Activated CD4-positive, alpha-beta T cell treated with anti-CD3 and anti-CD28 coated beads for 24 hours (primary cell): ENCODE measurements at places on chromosomes 12 and 14.

DNA sequence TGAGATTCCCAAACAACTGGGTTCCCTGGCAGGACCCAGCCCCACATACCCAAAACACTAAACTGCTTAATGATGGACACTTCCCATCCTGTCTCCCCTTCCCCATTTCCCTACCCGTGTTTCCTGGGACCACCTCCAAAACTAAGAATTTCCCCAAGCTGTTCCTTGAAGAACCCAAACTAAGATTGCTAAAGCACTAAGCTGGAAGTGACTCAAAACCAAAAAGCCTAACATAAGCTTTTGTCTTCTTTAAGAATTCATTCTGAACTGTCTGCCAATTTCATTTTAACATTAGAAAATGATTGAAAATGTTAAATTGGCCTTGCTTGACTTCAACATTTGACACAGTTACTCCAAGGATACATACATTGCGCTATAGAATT, 29.5 kb upstream of the STAB2 start:
- DNase-seq, result no peak

- no peak for DNase-seq
Observed at GRCh38 chr14:79465651-79466050, 745.7 kb downstream of the DIO2 start.

DNA sequence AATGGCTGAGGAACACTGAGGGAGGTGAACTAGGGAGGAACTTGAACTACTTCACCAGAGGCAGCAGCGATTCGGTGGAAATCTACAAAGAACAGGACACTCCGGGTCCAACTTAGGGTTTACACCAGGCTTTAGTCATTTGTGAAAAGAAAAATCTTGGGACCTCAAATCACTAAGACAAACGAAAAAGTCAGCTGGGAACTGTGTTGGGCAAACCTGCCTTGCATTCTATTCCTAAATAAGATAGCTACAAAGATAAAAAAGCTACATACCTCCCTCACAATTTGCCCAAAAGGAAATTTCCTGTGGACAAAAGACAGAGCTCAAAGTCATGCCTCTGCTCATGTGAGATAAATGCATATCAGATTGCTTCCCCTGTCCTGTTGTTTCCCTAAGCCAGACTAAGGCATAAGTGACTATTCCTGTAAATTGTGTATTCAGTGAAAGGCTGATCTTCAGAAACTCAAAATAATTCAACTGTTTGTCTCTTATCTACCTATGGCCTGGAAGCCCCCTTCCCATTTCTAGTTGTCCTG, 106.6 kb downstream of the APAF1 start:
- no peak for DNase-seq

GRCh38 chr12:108602209-108602705, 4.4 kb upstream of the TMEM119 start:
- no peak for DNase-seq

GRCh38 chr12:51493281-51493680, 68.7 kb downstream of the SLC4A8 start:
- DNase-seq, result no peak

DNA sequence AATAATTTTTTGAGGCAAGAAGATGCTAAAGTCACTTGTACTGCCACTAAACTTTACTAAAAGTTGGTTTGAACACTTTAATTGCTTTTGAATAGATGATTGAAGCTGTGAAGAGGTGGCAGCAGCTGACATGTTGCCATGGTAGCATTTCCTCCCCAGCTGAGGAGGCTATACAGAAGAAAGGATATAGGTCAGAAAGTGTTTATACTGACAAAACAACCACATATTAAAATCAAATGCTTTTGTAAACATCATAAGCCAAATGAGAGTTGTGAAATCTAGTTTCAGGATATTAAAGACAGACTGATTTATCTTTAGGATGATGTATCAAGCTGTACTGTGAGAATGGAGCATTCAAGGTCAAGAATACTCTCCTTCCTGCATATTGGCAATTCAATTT, 41.7 kb downstream of the TSPAN19 start:
- no peak for DNase-seq

GRCh38 chr12:108162207-108162606, 33.1 kb downstream of the WSCD2 start:
- no peak for DNase-seq

GRCh38 chr14:67963960-67964812, 144.6 kb downstream of the RAD51B start:
- no peak for DNase-seq

GRCh38 chr14:61119006-61119405, 138.0 kb downstream of the SLC38A6 start:
- DNase-seq, result no peak

DNA sequence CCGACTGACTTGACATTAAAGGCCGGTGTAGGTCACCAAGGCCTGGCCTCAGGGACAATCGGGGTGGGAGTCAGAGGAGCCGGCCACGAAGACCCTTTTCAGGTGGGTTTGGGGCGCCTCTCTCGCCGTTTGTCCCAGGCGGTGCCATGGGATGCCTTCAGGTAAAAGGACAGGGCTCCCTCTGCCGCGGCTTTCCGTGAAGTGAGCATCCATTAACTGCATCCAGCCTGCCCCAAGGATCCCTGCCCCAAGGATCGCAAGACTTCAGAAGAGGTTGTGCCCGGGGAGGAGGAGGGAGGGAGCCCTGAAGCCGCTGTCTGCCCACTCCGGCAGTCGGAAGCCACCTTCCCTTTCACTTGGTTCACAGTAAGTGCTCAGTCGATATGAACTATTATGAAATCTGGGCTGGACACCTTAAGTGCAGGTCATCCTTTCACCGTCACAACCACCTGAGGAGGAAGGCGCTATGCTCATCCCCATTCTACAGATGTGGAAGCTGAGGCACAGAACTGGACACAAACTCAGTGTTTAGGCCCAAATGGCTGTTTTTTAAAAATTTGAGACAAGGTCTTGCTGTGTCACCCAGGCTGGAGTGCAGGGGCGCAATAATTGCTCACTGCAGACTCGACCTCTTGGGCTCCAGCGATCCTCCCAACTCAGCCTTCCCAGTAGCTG, 964 bp downstream of the SDS start:
- DNase-seq, result no peak

GRCh38 chr12:4277857-4278256, 4.3 kb downstream of the CCND2 start:
- DNase-seq, result no peak

DNA sequence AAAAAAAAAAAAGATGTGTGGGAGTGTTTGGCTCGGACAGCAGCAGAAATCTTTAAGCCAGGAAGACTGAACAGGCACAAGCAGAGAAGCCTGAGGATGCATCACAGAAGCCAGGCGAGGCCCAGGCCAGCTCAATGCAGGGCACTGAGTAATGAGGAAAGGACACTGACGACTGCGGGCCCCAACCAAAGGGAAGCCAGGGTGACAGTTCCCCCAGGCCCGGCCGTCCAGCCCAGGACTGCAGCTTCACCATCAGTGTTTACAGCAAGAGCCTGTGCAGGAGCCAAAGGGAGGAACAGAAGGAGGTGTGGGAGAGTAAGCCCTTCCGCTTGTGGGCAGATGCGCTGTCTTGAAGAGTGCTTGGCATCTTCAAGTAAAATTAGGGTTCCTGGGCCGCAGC, 205.3 kb upstream of the SFSWAP start:
- no peak for DNase-seq

DNA sequence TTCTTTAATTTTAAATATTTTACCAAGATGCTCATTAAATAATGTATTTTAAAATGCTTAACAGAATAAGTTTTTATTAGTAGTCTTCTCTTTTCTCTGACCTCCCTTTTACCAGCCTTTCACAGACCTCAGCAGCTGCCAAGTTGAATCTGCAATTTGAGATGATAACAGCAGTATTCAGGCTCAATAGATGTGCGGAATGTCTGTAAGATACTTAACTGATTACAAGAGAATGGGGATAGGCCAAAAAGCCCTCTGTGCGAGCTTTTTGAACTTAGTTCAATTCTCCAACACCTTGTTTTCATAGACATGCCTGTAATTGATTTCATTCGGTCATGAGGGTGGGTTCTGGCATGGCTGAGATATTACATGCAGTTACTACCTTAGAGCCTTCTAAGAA, 277.2 kb downstream of the TMTC2 start:
- DNase-seq, result no peak

GRCh38 chr12:117017807-117018206, 81.4 kb downstream of the TESC start:
- DNase-seq, result no peak

DNA sequence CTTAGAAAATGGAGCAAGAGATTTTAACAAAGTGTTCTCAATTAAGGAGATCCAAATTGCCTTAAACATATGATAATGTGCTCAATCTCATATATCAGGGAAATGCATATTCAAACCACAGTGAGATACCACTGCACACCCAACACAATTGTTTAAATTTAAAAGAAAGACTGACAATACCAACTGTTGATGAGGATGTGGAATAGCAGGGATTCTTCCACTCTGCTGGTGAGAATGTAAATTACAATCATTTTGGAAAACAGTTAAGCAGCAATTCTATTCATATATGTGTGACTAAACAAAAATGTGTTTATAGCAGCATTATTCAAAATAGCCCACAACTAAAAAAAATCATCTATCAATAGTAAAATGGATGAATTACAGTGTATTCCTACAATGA, 144.2 kb downstream of the KICS2 start:
- no peak for DNase-seq

DNA sequence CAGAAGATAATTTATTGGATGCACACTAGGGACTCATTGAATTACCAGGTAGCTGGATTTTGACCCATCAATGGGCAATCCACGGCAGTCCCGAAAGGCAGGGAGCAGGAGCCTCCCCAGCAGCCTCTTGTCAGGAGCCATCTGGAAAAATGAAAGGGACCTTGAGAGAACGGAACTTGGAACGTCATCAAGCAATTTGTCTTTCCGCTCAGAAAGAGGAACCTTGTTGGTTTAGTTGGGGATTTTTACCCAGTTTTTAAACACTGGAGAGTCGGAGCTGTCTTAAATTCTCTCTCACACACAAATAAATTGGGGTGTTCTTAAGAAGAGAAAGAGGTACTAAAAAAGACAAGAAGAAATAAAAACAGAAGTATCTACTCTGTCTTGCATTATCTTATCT, 1351.7 kb upstream of the TMEM132C start:
- no peak for DNase-seq

DNA sequence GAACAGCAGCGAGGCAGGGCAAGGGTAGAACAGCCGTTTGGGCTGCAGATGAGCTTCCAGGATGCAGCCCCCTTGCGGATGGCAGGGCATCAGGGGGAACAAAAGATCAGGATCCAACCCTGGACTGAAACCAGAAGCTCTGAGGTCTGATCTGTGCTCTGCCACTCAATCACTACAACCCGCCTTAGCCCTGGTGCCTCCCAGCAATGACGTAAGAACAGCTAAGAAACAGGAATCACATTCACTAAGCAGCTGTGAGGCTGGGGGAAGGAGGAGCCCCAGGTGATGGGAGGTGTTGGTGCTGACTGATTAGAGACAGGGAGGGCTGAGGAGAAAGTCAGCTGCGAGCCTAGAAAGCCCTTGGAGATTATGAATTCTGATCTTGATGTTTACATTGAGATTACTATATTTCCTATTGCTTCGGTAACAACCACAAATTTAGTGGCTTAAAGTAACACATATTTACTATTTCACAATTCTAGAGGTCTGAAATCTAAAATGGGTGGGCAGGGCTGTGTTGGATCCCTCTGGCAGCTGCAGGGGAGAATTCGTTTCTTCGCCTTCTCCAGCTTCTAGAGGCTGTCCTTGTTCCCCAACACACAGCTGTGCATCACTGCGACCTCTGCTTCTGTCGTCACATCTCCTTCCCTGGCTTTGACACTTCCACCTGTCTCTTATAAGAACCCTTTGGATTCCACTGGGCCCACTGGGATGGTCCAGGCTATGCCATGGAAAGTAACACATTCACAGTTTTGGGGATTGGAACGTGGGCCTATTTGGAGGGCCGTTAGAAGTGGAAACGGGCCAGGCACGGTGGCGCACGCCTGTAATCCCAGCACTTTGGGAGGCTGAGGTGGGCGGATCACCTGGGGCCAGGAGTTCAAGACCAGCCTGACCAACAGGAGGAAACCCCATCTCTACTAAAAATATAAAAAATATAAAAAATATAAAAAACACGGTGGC, 6.1 kb upstream of the CD9 start:
- DNase-seq, result no peak

- no peak for DNase-seq
Observed at GRCh38 chr12:94762259-94762942, 112.0 kb upstream of the TMCC3 start.

DNA sequence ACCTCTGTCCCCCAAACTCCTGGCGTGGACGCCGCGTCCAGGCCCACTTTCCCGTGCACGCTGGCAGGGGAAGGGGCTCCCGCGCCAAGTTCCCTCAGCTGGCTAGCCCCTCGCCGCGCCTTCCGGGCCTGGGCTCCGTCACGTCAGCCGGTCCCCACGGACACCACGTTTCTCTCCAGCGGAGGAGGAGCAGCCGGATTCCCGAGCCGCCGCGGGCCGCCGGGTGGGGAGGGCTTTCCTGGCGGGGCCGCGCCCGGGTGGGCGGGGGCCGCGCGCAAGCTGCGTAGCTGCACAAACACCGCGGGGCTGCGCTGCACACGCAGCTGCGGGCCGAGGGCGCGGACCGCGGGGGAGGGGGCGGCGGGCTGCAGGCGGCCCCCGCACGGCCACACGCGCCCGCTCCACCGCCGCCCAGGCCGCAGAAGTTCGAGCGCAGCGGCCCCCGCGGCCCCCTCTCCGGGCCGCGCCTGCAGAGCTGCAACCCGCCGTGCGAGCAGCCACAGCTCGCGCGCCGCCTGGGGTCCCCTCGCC, 45.1 kb upstream of the PNMA1 start:
- DNase-seq, result no peak

- DNase-seq, result no peak
Observed at GRCh38 chr12:107642240-107642639, 43.4 kb upstream of the PWP1 start.

DNA sequence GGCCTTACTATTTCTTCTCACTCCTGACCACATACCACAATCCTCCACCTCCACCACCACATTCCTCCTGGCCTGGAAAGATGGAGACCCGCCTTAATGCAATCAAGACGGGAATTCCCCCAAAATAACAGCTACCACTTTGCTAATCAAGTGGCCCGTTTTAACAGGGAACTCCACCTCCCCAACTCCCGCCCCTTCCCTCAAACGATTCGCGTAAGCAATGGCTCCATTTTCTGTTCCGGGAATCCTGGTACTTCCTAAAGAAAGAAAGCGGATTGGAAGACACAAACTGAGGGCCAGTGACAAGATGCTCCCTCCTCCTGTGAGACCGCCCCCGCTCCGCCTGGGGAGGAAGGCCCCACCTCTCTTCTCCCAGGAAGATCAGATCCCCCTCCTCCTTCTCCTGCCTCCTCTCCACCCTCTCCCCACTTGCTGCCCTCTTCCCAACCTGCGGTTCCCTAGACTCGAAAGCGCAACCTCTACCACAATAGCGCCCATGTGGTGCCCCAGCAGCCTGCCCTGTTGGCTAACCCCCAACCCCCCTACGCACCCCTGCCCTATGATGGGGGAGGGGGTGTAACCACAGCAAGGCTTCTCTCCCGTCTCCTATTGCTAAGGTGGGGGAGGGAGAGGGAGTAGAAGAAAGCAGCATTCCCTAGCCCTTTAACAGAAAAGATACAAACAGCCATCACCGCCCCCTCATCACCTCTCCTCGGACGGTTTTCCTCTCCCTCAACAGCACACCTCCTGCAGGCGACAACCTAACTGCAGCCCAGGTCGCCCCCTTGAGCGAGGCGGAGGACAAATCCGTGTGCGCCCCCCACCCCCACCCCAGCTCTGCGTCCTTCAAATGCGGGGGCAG, 777 bp downstream of the ARF3 start:
- no peak for DNase-seq
